NCI-H1092 (cell line): ENCODE measurements at places on chromosomes 3 and 15.

- no peak for DNase-seq
Measured at GRCh38 chr3:41521010-41521655, 321.8 kb downstream of the CTNNB1 start.

GRCh38 chr3:6528951-6529350, 332.0 kb upstream of the GRM7 start:
- no peak for DNase-seq

- no peak for DNase-seq
Measured at GRCh38 chr3:22322861-22323260, 571.9 kb upstream of the ZNF385D start.

DNA sequence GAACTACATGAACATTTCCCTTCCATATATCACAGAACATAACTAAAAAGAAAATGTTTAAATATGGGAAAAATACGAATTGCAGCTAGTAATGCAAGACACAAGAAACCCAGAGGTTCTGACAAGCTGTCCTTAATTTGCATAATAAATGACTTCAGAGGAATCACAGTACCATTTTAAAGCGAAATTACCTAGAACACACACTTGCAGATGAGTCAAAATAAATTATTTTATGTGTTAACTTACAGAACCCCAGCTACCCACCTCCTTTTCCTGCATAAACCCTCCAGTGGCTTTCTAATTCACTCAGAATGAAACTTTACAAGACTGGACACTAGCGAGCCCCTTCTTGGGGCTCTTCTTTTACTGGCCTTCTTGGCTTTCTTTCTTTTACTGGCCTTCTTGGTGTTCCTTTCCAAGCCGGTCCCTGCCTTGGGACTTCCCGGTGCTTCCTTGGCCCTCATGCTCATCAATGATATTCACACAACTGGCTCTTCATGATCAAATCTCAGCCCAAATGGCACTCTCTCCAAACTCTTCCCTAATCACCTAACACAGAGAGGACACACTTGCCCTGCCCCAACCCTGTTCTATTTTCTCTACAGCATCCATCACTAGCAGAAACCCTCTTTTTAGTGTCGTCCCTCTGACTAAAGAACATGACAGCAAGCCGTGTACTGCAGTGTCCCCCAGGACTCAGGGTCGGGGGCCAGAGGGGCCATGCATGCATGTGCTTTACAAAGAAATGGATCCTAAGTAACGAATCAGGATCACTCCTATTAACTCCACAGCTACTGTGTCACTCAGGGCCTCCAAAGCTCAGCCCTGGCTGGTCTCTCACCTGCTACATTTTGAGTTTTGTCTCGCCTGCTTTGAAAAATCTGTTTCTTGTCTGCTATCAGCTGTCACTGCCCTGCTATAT, 4.8 kb downstream of the CHSY1 start:
- no peak for DNase-seq

- no peak for DNase-seq
Measured at GRCh38 chr3:12755754-12756153, 3.3 kb downstream of the TMEM40 start.

DNA sequence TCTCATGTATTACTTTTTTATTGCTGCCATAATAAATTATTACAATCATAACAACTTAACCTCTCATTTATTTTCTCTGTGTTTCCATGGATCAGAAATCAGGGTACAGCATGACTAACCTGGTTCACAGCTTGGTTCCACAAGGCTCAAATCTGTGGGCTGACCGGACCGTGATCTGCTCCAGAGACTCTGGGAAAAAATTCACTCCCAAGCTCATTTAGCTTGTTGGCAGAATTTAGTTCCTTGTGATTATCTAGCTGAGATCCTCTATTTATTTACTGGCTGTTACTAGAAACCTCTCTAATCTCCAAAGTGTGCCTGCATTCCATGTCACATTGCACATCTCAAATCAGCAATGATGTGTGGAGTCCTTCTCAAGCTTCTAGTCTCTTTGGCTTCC, 386.6 kb downstream of the DIPK2A start:
- no peak for DNase-seq

GRCh38 chr3:3447641-3448040, 268.1 kb upstream of the CRBN start:
- no peak for DNase-seq

- DNase-seq, result no peak
Measured at GRCh38 chr3:157088601-157089454, 71.1 kb downstream of the CCNL1 start.

GRCh38 chr15:60044636-60045270, 40.6 kb downstream of the FOXB1 start:
- no peak for DNase-seq

- DNase-seq, result peak; percentile 25
Measured at GRCh38 chr3:33636125-33636850, 81.8 kb downstream of the CLASP2 start.

GRCh38 chr3:110414855-110415254, 656.8 kb upstream of the NECTIN3 start:
- no peak for DNase-seq

DNA sequence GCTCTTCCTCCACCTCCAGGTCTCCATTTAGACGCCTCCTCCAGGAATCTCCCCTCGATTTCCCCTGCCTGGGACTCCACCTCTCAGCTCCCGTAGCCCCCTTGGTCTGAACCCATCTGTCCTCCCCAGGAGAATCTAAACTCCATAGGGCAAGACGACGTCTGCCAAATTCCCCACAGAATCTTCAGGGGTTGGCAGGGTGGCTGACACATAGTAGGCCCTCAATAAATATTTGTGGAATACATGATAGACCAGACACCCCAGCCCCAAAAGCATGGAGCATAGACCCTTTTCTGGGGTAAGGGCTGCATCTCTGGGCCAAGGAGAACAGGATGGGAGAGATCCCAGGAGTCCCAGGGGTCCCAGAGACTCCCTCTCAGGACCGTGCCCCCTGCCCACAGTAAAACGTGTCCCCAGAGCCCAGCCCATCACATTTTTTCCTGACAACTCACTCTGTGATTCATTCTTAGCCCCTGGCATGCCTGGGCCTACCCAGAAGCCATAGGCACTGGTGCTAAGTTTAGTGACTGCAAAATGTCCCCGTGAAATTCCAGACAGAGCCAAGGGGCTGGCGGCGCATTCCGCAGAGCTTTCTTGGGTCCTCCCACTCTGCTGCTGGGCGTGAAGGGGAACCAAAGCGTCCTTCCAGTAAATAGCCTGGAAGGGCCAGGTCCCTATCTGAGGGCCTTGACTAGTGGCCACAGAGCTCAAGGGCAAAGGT, 78.0 kb upstream of the SLC6A6 start:
- DNase-seq, result no peak

- DNase-seq, result no peak
Measured at GRCh38 chr3:43249405-43249804, 36.9 kb upstream of the SNRK start.

- DNase-seq, result no peak
Measured at GRCh38 chr3:127480196-127480954, 110.2 kb downstream of the TPRA1 start.

- no peak for DNase-seq
Measured at GRCh38 chr3:109025896-109026295, 72.2 kb upstream of the GUCA1C start.

DNA sequence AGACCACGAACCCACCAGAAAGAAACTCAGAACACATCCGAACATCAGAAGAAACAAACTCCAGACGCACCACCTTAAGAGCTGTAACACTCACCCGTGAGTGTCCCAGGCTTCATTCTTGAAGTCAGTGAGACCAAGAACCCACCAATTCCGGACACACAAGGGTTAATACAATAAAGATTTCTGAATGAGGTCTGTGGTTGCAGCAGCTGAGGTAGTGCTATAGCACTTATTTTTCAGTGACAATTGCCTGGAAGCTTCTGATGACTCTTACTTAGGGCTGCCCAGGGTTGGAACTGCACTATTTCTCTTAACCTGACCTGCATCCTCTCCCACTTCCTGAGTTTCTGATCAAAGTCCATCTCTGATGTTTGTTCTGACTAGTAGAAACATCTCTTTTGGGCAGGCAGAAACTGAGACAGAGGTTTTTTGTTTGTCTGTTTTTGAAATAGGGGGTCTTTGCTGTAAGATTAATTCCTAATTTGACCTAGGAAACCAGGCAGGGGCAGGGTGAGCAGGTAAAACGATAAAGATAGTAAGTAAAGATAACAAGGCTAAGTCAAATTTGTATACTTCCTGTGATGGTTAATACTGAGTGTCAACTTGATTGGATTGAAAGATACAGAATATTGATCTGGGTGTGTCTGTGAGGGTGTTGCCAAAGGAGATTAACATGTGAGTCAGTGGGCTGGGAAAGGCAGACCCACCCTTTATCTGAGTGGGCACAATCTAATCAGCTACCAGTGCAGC, 169.1 kb downstream of the GAP43 start:
- no peak for DNase-seq

- no peak for DNase-seq
Measured at GRCh38 chr3:188165596-188165995, 11.6 kb downstream of the LPP start.

GRCh38 chr15:80479191-80479590, 75.0 kb downstream of the ARNT2 start:
- DNase-seq, result no peak

GRCh38 chr3:113620091-113620490, 76.4 kb downstream of the USF3 start:
- DNase-seq, result no peak

DNA sequence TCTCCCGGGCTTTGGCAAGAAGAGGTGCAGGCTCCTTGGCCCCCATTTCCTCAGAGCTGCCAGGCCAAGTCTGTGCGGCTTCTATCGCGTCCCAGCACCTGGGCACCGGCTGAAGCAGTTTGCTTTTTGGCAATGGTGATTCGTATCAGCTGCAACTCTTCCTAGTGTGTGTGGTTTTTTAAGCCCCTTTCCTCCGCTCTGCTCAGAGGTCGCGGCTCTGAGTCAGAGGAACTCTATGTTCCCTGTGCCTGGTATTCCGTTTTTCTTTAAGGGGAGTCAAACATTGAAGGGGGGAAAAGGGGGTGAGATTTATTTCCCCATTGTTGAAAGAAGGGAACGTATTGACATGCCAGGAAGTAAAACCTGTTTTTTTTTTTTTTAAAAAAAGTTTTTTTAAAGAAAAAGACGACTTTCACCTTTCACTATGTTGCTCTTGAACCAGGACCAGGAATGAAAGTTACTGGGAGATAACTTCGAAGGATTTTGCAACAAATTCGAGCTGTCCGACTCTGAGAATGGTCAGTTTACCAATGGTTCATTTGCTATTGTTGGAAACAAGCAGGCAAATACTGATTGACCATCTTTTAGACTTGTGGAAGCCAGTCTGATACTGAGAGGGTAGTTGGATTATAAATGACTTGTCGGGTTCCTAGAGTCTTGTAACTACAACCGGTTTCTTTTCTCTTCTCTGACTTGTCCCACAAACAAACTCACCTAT, 1.1 kb downstream of the ARMC8 start:
- no peak for DNase-seq

- DNase-seq, result no peak
Measured at GRCh38 chr15:74786551-74787165, 4.8 kb downstream of the CSK start.

DNA sequence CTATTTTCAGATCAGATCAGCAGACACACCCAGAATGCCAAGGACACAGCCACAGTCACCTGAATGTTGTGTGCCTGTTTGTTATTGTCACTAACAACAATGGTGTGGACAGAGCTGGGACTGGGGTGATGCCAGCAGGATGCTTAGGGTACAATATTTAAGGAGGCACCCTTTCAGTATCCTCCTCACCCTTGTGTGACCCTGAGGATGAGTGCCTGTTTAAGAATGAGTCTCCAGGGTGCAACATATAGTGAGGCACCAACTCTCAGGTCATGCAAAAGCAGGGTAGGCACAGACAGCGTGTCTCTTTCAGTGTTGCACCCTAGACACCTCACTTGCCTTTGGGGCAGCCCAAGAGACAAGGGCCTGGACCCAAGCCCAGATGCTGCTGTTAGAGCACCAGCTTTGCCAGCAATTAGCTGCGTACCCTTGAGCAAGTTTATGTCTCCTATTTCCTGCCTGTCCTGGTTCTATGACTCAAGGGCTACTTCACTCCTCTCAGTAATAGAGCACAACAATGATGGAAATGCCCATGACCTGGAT, 122.6 kb downstream of the AQP9 start:
- DNase-seq, result peak; percentile 54

DNA sequence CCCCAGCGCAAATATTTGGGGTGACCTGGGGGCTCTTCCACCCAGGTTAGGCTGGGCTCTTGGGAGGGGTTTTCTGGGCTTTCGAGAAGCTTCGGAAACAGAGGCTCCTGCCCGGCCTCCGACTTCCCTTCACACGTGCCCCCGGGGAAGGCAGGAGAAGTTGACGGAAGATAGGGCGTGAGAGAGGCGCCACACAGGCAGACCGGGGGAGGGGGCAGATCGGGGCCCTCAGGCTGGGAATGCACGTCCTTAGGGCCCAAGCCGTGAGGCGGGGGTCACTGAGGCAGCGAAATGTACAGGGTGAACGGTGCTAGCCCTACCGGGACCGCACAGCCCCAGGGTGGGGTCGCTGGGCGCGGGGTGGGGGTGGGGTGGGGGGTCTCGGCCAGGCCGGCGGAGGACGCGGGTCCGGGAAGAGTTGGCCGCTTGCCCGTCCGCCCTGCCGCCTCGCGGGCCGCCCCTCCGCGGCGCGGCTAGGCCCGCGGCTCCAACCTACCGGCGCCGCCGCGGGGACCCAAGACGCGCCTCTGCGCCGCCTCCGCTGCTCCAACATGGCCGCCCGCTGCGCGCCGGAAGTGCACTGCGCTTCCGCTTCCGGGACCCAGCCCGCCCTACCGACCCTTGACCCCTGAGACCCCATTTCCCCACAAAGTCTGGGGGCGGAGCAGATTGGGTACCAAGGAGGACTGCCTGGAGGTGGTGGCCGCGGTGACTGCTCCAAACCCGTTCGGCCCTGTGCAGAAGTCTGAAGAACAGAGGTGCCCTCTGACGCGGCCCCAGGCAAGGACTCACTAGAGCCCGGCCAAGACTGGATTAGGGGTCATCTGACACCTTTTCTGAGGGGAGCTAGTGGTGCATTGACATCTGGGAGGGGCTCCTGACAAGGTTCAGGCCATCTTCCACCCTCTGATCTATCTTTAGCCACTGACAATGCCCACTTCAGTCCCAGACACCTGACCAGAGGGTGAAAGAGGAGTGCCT, at the start of gene CCDC71:
Gene CCDC71 (minus strand): TSS at position 561 of the 981 bp plus-strand sequence. CDS start 2,123 bp downstream, outside the sequence.
- DNase-seq, result peak; percentile 28

- peak; percentile 53 for DNase-seq
Measured at GRCh38 chr15:72230197-72231065, 559 bp downstream of the PKM start.

DNA sequence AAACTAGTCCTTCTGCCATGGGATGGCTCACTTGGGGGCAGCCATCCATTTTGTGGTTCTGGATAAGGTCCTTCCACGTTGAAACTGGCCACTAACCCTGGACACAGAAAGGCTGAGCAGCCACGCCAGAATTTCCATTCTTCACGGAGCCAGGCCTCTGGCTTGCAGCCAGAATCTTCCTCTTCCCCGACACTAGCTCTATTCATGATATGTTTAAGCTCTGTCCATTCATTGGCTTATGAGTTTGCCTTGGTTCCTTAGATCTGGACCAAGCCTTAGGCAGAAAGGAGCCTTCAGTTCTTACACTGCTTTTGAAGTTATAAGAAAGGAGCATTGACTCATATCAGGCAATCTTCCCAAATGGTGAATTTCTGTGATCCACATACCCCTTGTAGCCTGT, 288.4 kb upstream of the GOLGA6L4 start:
- DNase-seq, result no peak

- DNase-seq, result no peak
Measured at GRCh38 chr3:16300307-16300706, 35.3 kb downstream of the OXNAD1 start.

- no peak for DNase-seq
Measured at GRCh38 chr15:71385457-71385856, 270.2 kb downstream of the THSD4 start.

GRCh38 chr3:181956122-181956521, 244.4 kb downstream of the SOX2 start:
- no peak for DNase-seq
